Frontal cortex (tissue), 4 donors: ENCODE measurements at places on chromosomes 11 and 22.

DNA sequence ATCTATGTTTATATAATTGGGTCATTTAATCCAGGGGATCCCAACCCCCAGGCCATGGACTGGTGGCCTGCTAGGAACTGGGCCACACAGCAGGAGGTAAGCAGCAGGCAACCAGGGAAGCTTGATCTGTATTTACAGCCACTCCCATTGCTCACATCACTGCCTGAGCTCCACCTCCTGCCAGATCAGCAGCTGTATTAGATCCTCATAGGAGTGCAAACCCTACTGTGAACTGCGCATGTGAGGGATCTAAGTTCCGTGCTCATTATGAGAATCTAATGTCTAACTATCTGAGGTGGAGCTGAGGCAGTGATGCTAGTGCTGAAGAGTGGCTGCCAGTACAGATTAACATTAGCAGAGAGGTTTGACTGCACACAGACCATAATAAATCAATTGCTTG is 32.8 kb downstream of the MS4A2 start:
- no peak for DNase-seq

GRCh38 chr11:17636721-17637120 is 82.7 kb upstream of the MYOD1 start:
- no peak for DNase-seq

- DNase-seq: peak; percentile 30
These were observed 46.2 kb downstream of the BLID start for GRCh38 chr11:122069707-122070360.

DNA sequence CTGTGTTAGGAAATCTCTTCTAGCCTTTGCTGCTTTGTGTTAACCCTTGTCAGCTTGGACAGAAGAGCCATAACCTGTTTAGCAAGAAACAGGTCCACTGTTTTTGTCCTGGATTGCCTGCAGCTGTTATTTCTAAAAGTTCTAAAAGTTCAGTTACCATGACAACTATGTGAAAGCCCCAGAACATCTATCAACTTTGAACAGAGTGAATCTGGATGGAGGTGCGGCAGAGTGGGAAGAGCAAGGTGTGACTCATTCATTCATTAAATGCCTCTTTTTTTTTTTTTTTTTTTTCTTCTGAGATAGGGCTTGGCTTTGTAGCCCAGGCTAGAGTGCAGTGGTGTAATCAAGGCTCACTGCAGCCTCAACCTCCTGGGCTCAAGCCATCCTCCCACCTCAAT is 50.5 kb downstream of the RBX1 start:
- no peak for DNase-seq

DNA sequence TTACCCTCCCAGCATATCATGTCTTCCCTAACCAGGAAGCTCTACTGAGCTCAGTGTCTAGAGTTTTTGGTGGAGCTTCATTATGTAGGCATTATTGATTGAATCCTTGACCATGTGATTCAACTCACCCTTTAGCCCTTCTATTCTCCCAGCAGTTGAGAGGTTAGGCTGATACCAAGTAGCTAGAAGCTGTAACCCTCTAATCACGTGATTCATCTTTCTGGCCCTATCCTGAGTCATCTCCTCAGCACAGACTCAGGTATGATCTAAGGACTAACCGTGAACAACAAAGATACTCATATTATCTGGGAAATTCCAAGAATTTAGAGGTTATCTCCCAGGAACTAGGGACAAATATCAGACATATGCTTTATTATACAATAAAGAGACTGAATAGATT is 625.5 kb downstream of the JRKL start:
- DNase-seq: no peak
